ENCODE measurements at places on chromosomes 1 and 21.

GRCh38 chr1:53398091-53398490 is 61.1 kb upstream of the DMRTB1 start:
- no peak for DNase-seq

DNA sequence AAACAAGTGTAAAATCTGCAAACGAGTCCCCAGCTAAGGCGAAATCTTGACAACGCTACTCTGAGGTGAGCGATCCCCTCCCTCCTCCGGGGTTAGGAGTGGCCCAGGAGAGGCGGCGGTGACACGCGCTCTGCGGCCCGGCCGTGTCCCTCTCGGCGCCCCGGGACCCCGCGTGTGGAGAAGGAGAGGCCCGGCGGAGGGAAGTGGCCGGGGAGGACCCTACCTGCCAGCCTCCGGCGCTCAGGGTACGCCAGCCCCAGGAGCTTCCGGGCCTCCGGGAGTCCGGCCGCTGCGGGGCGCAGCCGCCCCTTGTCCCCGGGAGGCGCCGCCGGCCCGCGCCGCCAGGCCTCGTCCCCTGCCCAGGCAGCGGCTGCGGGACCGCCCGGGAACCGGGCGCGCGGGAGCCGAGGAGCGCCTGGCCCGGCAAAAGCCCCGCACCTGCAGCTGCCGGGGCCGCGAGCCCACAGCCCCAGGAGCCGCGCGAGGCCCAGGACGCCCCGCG is 543 bp downstream of the ABCB10 start:
- peak; percentile 51 for DNase-seq

- DNase-seq: no peak
These were observed 438.5 kb downstream of the MATN1 start for GRCh38 chr1:30284728-30285475.

GRCh38 chr1:171127501-171127900 is 36.8 kb downstream of the FMO3 start:
- DNase-seq: no peak

- peak; percentile 70 for DNase-seq
These were observed 6.0 kb downstream of the COL9A2 start for GRCh38 chr1:40310983-40311642.

GRCh38 chr1:235468004-235468403 is 36.2 kb downstream of the B3GALNT2 start:
- DNase-seq: no peak

DNA sequence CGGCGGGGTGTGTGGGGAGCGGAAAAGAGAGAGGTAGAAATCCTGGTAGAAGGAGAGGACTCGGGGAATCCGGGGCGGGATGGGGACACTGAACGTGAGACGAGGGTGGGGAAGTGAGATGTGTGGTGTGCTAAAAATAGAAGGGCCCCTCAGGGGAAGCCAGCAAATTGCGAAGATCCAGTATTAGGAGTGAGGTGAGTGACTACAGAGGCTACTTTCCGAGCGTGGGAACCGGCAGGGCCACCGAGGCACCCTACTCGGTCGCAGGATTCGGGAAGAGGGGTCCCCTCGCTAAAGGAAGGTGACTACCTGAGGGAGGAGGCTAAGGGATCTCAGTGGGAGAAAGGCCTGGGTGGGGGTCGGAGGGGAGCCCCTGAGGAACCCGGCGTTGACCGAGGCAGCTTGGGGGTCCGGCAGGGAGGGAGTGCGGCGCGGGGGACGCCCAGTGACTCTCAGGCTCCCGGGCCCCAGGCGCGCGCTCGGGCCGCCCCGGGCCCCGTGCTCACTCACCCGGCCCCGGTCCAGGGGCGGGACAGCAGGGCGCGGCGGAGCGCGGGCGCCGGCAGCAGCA is 318 bp downstream of the ALDH4A1 start:
- DNase-seq: peak; percentile 35

DNA sequence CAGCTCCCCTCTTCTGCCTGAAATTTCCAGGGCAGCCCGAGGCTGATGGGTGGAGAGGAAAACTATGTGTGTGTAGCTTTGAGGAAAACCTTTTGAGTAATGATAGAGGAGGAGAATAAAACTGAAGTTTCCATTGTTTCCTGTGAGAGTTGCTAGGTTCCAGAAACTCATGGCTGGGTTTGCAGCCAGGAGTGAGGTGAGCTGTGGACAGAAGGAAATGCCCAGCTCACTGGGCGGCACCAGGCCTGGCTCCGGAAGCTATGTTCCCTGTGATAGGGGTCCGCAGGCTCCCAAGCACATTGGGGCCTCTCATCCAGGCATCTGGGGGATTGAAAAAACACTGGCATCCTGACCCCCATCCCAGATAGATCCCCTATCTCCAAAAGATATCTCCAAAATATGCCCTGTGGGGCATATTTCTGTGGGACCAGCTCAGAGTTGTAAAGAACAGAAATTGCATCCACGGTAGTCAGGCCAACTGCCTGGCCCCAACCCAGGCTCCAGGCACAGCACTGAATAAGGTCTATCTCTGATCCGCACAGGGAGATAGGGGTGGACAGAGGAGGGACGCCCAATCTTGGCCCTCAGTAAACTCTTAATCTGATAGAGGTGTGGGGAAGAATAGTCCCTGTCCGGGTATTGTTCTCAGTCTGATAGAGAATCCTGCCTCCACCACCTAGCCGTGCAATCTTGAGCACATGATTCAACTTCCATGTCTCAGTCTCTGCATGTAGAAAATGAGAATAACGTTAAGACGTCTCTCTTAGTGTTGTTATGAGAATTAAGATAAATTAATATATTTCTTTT is 1.8 kb upstream of the HSPG2 start:
- no peak for DNase-seq

DNA sequence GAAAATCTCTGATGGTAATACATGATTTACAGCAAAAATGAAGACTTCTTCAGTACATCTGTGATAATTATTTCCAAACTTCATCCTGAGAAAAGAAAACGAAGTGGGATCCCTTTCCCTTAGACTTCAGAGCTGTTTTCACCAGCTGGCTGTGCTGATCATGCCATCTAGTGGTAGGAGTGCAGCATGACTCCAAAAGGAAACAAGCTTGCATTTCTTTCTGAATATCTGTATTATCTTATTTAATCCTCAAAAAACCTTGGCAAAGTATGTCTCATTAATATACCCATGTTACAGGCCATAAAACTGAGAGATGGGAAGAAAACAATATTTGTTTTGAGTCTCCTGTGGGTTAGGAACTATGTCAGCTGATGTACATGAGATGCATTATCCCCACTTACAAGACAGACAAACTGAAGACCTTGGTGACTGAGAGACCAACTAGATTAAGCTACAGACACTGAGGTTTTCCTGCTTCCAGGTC is 9.8 kb upstream of the GJA8 start:
- DNase-seq: peak; percentile 72

GRCh38 chr1:225777058-225777582 is 506 bp upstream of the SRP9 start:
- DNase-seq: no peak

- no peak for DNase-seq
These were observed 53.8 kb downstream of the PTGS2 start for GRCh38 chr1:186626356-186626932.

DNA sequence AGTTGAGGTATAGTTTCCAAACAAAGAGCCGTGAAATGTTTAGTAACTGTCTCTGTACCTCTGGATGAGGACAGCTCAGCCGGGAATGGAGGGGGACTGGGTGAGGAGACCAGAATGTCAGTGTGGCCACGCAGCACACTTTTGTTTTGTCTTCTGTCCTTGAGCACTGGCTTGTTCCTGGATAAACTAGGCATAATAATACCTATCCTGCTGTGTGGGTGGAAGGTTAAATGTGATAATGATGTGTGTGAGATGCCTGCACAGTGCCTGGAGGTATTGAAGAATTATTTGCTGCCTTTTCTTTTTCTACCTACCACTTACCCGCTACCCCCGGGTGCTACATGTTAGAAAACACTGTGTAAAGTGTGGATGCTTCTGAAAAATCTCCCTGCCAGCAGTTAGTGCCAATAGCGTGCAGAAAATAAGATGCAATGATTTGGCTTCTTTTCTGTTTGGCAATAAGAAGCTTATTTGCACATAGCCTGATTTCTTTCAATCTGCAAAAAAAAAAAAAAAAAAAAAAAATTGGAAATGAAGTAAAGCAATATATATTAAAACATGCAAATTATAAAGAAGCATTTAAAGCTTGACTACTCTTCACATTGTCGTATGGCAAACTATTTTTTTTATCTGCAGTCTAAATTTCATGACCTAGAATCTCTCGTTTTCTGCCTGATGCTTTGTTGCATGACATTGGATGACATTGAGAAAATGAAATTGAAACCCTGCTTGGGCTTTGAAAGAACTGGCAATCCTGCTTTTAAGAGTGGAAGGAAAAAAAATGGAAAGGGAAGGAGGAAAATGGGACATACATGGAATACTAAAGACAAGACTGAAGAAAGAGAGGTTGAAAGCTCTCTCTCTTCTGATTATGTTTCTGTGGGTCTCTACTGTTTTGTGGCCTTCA is 89.5 kb downstream of the DISC1 start:
- DNase-seq: no peak

DNA sequence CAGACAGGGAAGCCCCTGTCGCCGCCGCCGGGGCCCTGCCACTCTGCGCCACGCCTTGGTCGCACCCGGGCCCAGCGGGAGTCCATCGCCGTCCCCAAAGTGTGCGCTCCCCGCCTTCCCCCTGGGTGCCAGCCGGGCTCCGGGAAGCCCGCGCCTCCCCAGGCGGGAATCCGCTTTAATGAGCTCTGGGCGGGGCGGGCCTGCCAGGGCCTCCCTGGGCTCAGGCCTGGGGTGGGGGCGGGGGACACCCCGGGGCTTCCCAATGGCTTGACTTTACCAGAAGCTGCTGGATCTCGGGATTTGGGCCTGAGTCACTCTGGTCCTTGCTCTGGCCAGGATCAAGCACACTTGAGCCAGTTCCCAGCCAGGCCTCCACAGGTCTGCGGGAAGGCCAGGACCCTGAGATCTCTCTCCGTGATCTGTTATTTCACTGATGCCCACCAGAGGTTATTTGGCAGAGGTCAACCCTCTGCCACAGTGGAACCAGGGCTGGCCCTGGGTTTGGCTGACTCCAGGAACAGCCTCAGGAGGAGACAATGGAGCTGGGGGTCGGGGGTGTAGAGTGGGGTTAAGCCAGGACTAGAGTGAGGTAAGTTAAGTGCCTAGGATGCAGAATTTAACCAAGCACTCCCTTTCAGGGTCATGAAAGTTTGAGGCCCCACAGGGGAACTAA is 178.4 kb upstream of the EDN2 start:
- peak; percentile 37 for DNase-seq

DNA sequence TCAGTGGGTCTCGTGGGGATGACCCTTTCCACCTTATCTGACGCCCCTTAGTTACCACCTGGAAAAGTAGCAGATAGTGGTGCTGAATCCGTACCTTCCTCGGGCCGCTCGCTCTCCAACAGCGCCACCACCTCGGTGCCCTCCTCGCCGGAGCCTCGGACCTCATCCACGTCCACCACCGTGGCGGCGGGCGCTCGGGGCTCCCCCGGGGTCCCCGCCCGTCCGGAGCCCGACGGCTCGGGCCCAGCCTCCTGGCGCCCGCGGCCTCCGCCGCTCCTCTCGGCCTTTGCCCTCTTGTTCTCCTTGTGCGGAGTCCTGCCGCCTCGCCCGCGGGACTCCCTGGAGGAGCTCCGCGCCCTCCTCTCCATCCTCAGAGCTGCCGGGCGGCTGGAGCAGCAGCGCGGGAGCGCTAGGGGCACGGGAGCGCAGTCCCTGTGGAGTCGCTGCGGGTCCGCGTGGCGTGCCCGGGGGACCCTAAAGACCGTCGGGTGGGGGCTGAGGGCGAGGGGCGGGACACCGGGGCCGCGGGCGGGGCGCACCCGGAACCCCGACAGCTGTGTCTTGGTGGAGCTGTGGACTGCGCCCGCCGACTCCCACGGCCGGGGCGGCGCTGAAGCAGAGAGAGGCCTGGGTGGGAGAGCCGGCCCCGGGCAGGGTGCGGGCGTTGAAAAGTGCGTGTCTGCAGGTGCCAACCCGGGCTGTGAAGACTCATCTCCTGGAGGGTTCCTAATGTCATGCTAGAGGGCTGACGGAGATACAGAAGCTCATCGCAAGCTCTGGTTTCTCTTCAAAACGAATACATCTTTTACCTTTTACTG is at the start of gene NPHS2:
NPHS2 (minus strand) TSS at position 452 of the 818 bp plus-strand sequence; CDS start at position 368, 84 bp downstream.
- peak; percentile 66 for DNase-seq

GRCh38 chr1:110380672-110381283 is 10.0 kb downstream of the SLC16A4 start:
- DNase-seq: no peak

- peak; percentile 84 for DNase-seq
These were observed 43.4 kb downstream of the IGSF5 start for GRCh38 chr21:39788383-39788782.

DNA sequence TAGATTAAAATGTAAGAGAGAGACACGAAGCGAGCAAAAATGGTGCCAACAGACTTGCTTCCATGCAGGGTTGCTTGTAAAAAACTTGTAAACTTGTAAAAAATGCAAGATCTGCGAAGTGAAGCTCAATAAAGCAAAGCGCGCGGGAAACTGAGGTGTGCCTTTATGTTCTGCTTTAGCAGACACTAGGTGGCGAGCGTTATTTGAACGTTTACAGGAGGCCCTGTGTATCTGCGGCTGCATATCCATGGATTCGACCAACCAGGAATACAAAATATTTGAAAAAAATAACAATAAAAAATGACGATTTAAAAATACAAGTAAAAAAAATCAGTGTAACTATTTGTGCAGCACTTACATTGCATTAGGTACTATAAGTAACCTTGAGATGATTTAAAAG is 1.5 kb downstream of the UBE2G2 start:
- DNase-seq: peak; percentile 67

DNA sequence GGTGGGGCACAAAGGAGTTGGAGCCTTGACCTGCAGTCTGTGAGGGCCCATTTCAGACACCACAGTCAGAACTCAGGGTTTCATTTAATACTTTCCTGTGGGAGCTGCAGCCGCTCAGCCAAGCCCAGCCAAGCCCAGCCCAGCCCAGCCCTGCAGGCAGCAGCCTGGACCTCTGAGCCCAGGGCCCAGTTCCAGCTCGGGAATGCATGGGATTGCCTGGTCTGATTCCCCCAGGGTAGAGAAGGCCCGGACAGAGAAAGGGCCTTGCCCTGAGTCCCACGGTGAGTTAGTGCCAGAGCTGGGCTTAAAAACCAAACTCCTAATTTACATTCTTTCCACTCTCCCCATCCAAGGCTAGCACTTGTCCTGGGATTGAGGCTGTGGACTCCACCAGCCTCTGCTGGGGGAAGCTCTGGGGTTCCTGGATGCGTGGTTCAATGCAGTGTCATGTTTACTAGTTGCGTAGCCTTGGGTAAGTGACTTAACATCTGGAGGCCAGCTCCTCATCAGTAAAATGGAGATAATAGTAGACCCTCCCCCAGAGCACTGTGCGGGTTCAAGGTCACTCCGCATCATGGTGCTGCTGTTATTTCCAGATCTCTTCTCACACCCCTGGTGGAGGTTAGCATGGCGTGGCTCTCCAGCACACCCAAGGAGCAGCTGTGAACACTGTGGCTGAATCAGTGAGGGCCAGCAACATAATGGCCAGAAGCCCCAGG is 29.2 kb upstream of the PKP1 start:
- DNase-seq: no peak

GRCh38 chr1:17615959-17616358 is 76.5 kb downstream of the ARHGEF10L start:
- DNase-seq: no peak

GRCh38 chr1:22780696-22781095 is 70.1 kb downstream of the EPHB2 start:
- peak; percentile 88 for DNase-seq
